ENCODE measurements at places on chromosomes 7 and 10.

DNA sequence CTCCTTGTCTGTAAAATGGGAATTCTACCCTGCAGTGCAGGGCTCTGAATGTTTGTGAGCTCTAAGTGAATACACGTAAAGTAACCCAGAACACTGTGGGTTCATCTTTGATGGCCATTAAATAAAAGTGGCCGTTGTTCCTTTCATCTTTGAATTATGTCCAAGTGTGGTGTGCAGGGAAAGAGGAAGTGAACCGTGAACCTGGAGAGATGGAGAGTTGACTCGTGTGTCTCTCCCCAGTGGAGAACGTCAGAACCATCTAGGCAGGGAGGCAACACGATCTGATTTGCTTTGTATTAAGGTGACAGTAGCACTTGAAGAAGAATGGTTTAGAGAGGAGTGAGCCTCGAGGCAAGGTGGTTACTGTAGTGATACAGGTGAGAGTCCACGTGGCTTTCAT is 93.5 kb upstream of the GJD4 start:
- DNase-seq, result no peak

GRCh38 chr10:6383096-6383812 is 180.5 kb downstream of the PFKFB3 start:
- no peak for DNase-seq

DNA sequence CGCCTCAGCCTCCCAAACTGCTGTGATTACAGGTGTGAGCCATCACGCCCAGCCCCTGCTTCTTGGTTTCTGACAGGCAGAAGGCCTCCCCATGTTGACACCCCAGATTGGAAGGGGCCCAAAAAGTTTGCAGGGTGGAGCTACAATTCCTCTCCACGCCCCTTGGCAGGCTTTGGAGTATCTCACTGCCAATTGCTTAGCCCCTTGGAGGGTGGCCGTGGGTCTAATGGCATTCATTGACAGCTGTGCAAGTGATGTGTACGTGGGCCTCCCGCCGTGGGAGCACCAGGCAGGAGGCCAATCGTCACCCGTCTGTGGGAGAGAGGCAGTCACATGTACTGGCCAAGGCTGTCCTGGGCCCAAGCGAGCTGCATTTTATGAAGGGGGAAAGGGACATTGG is 73.7 kb upstream of the PPIF start:
- DNase-seq, result no peak

GRCh38 chr10:13939391-13939790 is 352.6 kb downstream of the PRPF18 start:
- DNase-seq, result no peak

GRCh38 chr10:110059925-110060324 is 52.1 kb downstream of the ADD3 start:
- no peak for DNase-seq

GRCh38 chr10:123429706-123430221 is 236.4 kb upstream of the GPR26 start:
- no peak for DNase-seq

GRCh38 chr10:112275512-112276245 is 7.5 kb upstream of the TECTB start:
- no peak for DNase-seq

DNA sequence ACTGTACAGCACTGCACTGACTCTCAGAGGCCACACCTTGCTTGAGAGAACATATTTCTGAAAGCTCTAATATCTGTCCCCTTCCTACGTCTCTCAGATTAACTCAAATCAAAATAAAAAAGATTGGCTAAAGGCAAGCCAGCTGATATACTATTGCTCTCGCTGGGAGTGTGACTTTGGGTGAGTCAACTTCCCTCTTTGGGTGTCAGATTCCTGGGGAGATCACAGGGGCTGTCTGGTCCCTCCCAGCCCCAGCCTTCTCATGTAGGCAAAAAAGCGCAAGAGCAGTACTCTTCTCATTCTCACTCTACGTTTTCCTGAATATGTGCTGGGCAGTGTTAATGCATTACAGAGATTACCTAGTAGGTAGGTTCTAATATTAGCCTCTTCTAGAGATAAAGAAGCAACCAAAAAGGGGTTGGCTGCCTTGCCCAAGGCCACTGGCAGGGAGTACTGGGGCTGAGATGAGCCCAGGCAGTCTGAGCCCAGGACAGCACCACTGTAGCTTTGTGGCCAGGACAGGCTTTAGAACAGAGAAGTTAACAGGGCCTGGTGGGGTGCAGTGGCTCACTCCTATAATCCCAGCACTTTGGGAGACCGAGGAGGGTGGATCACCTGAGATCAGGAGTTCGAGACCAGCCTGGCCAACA is 9.1 kb upstream of the DENND2A start:
- DNase-seq, result no peak

DNA sequence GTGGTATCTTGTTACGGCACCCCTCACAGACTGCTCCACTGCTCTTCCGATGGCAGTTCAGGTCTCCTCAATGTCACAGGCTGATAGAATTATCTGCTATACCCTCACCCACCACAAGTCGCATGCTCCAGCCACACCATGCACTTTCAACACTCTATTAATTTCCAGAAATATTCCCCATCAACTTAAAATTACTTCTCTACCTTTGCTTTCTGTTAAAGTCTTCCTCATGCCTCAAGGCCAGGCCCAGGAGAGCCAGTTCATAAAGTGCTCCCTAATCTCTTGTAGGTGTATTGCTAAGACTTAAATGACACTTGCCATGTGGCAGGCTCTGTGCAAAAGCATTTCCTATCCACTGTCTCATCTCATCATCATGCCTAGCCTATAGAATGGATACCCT is 105.9 kb upstream of the ARID5B start:
- DNase-seq, result no peak

GRCh38 chr7:41992881-41993867 is 243.8 kb downstream of the GLI3 start:
- DNase-seq, result no peak
